RPMI7951 (cell line): ENCODE measurements at places on chromosomes 11 and 22. TPM values are rescaled to one million over a fixed set of nuclear protein-coding genes. Genes with fewer than 3 reads are reported as not detected.

DDX25 gene
- total RNA-seq = 0.10 and 0.36 TPM in 2 replicates

OR8D1 gene
- not detected in 2 replicates for total RNA-seq

GRCh38 chr11:105024394-105024793 lies 1.4 kb upstream of the CASP5 start:
- DNase-seq = no peak

- no peak for DNase-seq
These were observed 56.4 kb downstream of the SGSM3 start for GRCh38 chr22:40426594-40427333.

GRCh38 chr11:64156235-64157011 lies 9.5 kb downstream of the MACROD1 start:
- no peak for DNase-seq

- peak; percentile 44 for DNase-seq
These were observed 284.0 kb downstream of the KIRREL3 start for GRCh38 chr11:126716456-126717083.

GRCh38 chr11:66115638-66116301 lies 45.7 kb downstream of the PACS1 start:
- DNase-seq = no peak

DNA sequence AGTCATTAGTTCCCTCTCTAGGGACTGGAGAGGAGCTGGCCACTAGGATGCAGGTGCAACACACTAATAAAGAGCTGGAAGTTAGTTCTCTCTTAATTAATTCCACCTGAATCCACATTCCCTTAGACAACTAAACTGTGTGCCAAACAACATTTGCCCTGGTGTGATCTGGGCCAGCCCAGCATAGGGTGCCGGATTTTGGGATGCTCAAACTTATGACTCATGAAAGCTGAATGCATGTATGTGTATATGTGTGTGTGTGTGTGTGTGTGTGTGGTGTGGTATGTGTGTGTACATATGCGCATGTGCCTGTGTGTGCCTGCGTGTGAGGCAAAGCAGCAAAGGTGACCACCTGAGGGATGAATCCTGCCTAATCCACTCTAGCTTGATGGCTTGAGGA lies 110.7 kb downstream of the EHF start:
- DNase-seq = peak; percentile 22

GRCh38 chr11:122422682-122423081 lies 232.8 kb upstream of the UBASH3B start:
- DNase-seq = peak; percentile 12

DNA sequence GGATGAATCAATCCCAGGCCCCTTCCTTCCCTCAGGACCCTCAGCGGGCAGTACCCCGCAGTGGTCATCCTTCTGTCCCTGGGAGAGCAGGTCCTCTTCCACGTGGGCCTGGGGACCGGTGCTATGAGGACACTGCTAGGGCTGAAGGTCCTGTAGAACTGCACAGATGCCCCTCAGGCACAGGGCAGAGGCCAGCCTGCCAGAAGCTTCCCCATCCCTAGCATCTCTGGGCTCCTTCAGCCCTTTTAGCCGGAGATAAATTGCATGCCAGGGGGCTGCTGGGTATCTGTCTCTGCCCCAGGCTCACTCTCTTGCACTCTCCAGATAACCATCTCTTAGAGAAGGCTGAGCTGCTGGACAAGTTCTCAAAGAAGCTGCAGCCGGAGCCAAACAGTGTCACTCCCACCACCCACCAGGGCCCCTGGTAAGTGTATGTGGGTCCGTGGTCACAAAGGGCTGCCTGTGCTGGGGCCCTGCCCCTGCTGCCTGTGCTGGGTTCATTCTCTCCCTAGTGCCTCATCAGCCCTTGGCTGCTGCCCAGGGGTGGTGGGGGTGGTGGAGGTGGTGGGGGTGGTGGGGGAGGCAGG lies 2.3 kb downstream of the ATG16L2 start:
- no peak for DNase-seq

DNA sequence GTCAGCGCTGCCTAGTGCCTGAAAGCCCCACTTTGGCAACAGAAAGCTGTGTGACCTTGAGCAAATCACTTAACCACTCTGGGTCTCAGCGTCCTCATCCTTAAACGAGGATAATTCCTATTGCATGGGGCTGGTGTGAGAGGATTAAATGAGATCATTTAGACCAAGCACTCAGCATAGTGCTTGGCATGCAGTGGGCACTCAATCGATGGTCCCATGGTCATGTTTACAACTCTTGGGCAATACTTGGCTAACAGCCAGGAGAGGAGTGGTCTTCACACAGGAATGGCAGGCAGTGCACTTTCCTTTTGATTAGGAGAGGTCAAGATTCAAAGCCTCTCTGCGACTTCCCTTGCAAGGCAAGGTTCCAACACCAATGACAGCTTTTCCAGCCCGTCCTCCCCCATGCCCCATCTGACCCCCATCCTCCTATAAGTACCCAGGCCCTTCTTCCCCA lies 14.1 kb downstream of the TNKS1BP1 start:
- DNase-seq = no peak

DNA sequence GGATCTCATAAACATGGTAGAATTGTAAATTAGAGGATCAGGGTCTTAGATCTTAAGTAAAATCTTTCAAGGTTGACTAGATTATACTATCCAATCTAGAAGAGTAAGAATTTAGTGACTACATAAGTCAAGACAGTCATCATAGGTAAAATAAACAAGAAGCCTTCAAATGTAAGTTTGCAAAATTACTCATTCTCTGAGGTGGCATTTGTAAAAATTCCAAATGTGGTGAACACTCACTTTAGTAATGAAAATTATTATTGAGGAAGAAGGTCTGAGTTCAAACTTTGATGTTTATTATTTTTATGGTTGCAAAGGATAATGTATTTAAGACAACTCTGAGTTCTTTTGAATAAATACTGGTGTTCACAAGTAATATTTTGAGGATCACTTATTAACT lies 4.6 kb downstream of the HYLS1 start:
- no peak for DNase-seq
